Activated CD8-positive, alpha-beta T cell treated with anti-CD3 and anti-CD28 coated beads, Interleukin-2, amount 10 ng/mL, durations not matched to agents 7 days and 5 days (primary cell): ENCODE measurements at places on chromosomes 13 and 19.

GRCh38 chr19:40625406-40626120 lies 24.4 kb downstream of the LTBP4 start:
- no peak for DNase-seq

GRCh38 chr19:12647490-12648071 lies 19.0 kb downstream of the MAN2B1 start:
- DNase-seq, result no peak

- peak; percentile 84 for DNase-seq
Observed at GRCh38 chr19:2636897-2637683, 65.4 kb downstream of the GNG7 start.

DNA sequence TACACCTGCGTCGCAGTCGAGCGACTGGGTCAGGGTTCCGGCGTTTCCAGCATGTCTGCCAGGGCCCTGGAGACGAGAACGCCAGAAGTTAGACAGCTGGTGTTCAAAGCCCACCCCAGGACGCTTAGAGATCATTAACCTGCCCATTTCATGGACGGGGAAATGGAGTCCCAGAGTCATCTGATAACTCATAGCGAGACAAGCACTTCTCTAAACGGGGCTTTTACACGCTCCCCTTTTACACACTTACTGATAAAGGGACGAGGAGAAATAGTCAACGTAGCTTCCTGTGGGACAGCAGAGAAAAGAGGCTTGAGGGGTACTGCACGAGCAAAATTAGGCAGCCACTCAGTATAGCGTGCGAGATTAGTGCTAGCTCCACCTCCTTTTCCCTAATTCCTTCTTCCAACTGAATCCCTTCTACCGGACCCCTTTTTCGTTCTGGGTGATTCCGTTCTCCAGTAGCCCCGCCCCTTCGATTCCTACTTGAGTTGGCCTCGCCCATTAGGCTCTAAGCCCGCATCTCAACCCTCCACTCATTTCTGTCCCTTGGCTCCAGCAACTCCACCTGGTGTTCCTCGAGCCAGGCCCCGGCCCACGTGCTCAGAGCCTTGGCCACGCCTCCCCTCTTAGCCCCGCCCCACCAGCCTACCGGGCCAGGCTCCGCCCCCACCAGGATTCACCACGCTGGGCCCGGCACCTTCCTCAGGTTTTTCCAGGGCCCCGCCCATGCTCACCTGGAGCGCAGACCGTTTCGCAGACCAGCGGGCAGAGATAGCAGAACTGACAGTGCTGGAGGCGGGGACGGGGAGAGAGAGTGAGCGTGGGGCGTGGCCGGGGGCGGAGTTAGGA lies 3.7 kb downstream of the HRC start:
- peak; percentile 51 for DNase-seq

GRCh38 chr19:2490659-2491058 lies 14.7 kb downstream of the GADD45B start:
- DNase-seq, result no peak

DNA sequence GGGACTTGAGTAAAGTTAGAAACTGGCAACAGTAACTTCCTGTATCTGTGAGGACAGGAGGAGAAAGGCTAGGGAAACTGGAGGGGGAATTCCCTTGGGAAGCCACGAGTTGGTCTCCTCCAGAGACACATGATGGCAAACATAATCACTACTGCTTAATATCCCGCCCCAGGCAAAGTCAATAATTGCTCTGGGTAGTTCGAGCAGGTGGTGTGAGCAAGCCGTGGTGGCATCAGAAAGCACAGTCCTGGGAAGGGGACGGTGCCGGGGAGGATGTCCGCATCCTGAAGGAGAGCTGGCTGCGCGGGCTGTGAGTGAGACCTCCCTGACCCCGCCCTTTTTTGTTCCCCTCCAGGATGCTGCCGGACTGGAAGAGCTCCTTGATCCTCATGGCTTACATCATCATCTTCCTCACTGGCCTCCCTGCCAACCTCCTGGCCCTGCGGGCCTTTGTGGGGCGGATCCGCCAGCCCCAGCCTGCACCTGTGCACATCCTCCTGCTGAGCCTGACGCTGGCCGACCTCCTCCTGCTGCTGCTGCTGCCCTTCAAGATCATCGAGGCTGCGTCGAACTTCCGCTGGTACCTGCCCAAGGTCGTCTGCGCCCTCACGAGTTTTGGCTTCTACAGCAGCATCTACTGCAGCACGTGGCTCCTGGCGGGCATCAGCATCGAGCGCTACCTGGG lies 1.4 kb downstream of the FFAR2 start:
- DNase-seq, result no peak

DNA sequence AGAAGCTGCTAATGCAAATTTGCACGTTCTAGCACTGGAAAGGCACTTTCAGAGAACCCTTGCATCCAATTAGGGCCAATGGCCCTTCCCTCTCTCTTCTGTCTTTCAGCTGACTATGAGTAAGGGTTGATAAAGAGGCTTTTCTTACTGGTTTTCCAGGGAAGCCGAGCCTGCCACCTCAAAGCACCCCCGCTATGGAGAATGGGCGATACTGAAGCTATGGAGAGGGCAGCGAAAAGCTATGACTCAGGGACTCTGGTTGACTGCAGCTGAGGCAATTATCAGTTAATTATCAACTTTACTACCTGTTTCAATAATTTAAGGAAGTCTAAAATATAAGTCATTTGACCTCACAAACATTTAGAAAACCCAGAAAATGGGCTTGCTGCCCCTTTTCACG lies 115.8 kb downstream of the TRPC4 start:
- DNase-seq, result no peak

GRCh38 chr13:75071796-75072195 lies 410.2 kb downstream of the TBC1D4 start:
- DNase-seq, result no peak

DNA sequence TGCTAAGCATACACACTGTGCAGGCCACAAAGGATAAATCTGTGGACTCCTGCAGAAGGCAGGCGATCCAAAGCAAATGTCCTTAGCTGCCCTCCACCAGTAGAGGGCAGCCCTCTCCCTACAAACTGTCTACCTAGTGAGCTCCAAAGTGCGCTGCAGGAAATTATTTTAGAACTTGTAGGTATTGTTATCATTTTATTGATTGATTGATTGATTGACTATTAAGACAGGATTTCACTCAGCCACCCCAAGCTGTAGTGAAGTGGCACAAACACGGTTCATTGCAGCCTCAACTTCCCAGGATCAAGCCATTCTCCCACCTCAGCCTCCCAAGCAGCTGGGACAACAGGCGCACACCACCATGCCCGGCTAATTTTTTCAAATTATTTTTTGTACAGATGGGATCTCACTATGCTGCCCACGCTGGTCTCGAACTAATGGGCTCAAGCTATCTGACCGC lies 37.3 kb downstream of the RNF6 start:
- peak; percentile 83 for DNase-seq

DNA sequence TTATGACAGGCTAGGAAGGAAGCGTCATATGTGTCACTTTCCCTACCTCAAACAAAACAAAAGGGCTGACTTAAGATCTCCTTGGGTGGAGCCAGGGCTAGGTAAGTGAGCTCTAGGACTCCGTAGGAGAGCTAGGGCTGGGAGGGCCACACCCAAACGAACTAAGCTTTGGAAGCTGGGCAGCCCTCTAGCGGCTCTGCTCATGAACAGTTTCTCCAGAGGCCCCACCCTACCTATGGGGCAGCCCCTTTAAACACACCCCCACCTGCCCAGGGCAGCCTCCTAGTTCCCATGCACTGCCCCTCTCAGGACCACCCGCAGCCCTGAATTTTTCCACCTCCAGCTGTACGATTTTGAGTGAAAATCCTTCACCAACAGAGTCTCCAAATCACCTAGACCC lies 3.5 kb downstream of the PEG3 start:
- no peak for DNase-seq

DNA sequence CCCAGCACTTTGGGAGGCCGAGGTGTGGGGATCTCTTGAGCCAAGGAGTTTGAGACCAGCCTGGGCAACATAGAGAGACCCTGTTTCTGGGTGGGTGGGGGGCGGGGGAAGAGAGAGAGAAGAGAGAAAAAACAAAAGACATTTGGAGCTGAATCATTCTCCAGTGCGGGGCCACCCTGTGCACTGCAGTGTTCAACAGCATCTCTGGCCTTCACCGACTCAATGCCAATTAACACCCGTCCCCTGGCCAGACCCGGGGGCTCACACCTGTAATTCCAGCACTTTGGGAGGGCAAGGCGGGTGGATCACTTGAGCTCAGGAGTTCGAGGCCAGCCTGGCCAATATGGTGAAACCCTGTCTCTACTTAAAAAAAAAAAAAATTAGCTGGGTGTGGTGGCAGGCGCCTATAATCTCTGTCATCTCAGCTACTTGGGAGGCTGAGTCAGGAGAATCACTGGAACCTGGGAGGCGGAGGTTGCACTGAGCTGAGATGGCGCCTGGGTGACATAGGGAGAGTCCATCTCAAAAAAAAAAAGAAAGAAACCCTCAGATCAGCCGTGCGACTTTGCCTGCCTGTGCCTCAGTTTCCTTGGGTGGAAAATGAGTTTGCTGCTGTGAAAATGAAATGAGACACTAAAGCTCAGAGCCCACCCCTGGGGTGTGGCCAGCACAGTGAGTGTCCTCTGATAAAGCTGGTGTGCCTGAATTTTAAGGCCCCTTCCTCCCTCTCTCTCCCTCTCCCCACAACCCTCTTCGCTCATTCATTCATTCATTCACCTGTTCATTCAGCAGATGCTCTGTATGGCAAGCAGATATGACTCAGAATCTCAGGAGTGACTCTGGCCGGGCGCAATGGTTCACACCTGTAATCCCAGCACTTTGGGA lies 6.4 kb downstream of the KLF2 start:
- no peak for DNase-seq

GRCh38 chr13:111017755-111018459 lies 97.2 kb upstream of the ARHGEF7 start:
- DNase-seq, result no peak

GRCh38 chr19:22783651-22784410 lies at the start of gene ZNF99:
Gene ZNF99 (minus strand): TSS chr19:22784151. CDS start chr19:22784016, 135 bp downstream.
- DNase-seq, result no peak

DNA sequence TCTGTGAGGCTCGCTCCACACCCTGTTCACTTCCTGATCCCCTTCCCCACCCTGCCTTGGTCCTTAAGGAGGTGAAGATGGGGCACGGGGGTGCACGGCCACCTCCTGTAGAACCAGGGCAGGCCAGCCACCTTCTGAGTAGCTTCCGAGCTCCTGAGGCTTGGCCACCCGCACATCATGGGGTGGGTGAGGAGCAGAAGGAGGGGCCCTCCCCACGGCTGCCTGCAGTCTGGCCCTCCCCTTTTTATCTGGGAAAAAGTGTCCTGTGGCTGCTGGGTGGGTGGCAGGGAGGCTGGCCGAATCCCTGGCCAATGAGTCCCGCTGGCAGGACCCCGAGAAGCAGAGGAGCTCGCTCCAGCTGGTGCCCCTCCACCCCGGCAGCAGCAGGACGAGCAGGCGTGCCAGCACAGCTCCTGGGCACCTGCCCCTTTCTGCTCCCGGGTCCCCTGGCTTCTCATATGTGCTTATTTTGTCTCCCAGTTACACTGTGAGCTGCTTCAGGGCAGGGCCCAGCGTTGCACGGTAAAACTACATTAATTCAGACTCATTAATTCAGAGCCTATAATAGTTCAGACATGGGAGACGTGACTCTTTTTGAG lies 135.0 kb downstream of the KDM4B start:
- no peak for DNase-seq

- DNase-seq, result peak; percentile 51
Observed at GRCh38 chr13:48304143-48304876, 759 bp downstream of the RB1 start.

DNA sequence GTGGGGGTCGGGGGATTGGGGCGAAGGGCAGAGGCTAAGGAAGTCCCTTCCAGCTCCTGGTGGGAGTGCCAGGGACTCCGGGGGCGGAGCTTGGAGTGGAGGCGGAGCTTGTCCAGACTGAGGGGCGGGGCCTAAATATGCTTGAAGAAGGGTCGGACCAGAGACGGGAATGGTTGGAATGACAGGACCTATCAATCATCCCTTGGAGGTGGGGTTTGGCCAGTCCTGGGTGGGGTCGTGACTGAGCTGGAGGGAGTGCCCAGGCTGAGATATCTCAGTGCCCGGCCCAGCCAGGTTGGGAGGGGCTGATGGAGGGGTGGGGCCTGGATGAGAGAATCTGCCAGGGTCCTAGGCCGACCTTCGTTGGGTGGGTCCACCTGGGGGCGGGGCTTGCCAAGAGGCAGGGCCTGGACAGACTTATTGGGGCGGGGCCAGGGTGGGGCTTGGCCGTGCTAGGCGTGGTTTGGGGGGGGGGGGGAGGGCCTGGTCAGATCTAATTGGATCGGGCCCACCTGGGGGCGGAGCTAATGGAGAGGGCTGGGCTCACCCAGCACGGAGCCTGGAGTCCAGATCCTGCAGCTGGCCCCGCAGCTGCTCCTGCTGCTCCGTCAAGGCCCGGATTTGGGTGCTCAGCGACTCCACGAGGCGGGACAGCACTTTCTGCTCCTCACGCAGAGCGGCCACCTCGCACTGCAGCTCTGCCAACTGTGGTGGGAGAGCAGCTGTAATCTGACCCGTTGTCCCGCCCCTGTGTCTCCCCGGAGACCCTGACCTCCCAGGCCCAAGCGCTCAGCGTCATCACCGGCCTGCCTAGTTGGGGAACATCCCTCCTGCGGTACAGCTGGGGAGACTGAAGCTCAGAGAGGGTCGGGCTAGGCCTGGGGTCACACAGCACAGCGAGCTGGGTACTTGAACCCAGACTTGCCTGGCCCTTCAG lies 2.6 kb upstream of the WIZ start:
- DNase-seq, result no peak

DNA sequence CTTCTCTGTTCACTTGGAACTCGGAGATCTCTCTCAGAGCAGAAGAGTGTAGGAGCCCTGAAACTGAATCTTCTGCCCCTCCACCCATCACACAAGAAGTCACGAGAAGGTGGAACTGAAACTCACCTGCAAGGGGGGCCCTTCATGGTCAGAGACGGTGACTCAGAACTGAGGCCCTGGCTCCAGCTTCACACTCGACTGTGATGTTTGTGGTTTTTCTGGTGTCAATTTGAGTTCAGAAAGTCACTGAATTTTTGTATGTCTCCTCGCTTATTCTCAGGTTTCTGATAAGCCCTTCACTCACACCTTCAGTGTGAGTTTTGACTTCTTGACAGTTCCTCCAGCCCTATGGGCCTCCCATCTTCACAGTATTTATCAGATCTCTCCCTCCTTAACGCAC lies 23.1 kb downstream of the SIGLEC5 start:
- DNase-seq, result peak; percentile 36

DNA sequence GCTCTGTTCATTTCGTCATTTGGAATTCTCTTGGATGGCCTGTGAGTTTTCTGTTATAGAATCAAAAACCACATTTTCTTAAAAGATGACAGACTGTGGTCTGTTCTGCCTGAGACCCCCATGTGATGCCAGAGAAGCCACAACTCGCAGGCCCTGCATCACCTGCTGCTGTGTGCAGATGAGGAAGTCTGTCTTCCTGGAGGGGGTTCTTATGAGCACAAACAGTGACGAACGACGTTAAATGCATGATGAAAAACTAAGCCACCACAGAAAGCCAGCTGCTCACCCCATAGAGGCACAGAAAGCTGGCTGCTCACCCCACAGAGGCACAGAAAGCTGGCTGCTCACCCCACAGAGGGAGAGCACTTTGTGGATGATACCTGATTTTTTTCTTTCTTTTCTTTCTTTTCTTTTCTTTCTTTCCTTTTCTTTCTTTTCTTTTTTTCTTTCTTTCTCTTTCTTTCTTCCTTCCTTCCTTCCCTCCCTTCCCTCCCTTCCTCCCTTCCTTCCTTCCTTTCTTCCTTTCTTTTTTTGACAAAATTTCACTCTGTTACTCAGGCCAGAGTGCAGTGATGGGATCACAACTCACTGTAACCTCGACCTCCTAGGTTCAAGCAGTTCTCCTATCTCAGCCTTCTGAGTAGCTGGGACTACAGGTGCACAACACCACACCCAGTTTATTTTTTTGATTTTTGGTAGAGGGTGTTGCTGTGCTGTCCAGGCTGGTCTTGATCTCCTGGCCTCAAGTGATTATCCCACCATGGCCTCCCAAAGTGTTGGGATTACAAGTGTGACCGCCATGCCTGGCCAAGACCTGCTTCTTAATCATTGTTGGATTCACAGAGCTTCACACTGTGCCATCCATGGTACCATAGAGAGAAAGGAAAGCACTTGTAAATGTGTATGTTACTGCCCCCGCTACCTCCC lies 1191.4 kb downstream of the UQCRFS1 start:
- DNase-seq, result no peak
